Right hindlimb (tissue), 1 donor: ENCODE measurements at places on chromosomes 12 and 14.

- no peak for DNase-seq
Observed at GRCh38 chr12:1937481-1938224, 19.2 kb upstream of the CACNA2D4 start.

DNA sequence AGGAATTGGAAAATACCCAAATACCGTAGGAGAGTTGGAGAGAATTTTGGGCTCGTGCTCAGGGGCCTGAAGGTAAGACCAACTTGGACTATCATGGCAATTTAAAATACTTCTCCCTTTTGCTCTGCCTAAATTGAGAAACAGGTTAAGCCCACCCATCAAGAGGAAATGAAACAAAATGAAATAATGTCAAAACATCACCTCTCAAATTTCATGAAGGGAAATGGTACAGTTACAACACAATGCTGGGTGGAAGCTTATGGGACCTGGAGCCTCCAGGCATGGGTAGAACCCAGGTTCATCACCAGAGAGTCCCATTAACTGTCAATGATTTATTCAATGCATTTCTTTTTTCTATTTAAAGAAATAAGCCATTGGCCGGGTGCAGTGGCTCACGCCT is 33.7 kb downstream of the FOS start:
- DNase-seq = no peak

DNA sequence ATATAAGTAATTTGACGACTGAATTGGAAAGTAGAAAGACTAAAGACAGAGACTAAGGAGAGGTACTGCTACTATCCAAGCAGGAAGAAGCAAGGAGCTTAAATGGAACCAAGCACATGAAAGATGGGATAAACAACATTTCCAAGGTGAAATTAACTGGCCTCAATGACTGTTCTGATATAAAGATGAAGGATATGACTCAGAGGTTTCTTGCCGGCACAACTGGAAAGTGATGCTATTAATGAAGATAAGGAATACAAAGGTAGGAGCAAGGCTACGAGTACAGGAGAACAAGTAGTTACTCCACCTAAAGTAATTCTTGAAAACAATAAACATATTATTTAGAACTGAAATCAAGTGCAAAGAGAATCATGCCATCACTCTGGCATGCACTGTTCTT is 6.4 kb downstream of the SNX6 start:
- DNase-seq = no peak

GRCh38 chr14:101855958-101856357 is 94.4 kb downstream of the PPP2R5C start:
- DNase-seq = no peak

GRCh38 chr14:35855876-35856481 is 29.8 kb downstream of the BRMS1L start:
- DNase-seq = no peak

DNA sequence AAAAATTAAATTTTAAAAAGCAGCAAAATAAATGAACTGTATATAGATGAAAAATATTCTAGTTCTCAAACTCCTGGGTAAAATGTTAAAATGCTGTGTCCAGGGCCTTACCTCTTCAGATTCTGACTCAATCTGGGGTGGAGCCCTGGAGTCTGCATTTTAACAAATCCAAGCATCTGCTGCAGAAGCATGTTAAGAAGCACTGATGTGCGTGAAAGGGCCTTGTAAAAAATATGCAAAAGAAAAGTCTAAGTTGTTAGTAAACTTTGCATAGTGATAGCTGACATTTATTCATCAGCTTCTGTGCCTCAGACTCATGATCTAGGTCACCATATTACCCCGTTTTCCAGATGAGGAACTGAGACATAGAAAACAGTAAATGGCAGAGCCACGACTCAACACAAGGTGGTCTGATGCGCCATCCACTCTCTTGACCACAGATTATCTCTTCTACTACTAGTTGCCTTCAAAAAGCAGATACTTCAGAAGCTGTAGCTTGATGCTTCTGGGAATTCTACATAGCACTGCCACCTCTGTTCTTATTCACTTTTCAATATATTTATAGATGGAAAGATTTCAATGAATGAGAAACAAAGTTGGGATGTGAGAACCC is 28.0 kb upstream of the PTCSC3 start:
- no peak for DNase-seq

- DNase-seq = no peak
Observed at GRCh38 chr12:30959110-30959710, 32.7 kb downstream of the TSPAN11 start.
